Neural crest cell (in vitro differentiated cells): ENCODE measurements at places on chromosomes 6 and 20. TPM values are rescaled to one million over a fixed set of nuclear protein-coding genes. Genes with fewer than 3 reads are reported as not detected.

Gene PARD6B
- 9.5 and 9.8 TPM in 2 replicates for total RNA-seq

DNA sequence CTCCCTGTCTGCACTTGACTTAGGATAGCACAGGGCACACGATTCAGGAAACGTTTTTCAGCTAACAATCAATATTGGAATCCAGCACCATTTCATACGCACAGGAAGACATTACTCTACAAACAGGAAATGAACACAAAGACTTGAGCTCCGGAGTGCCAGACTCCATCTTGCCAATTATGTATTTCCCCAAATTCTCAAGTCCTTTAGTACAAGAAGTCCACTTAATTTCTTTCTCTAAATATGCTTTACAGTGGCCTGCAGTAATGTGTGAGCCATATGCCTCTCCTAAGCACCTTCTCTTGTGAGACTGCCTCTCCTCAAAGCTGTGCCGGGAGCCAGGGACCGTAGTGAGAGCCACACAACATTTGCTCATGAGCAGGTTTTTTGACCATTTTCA lies 168.2 kb downstream of the THBS2 start:
- peaks cover 7% of the 10 kb centered on the region for H3K36me3 ChIP-seq
- no peaks in the 10 kb centered on the region for H3K27me3 ChIP-seq
- no peak overlapping the region for H3K4me3 ChIP-seq
- no peak overlapping the region for H3K27ac ChIP-seq
- no peaks in the 10 kb centered on the region for H3K4me1 ChIP-seq

GRCh38 chr20:47652794-47653193 lies 132.5 kb downstream of the SULF2 start:
- H3K27ac ChIP-seq: no peak overlapping the region
- H3K27me3 ChIP-seq: no peaks in the 10 kb centered on the region
- no peak overlapping the region for H3K4me3 ChIP-seq
- DNase-seq: no peak

- no peaks in the 10 kb centered on the region for H3K27me3 ChIP-seq
- H3K36me3 ChIP-seq: peaks cover 6% of the 10 kb centered on the region
- H3K4me3 ChIP-seq: no peak overlapping the region
- no peaks in the 10 kb centered on the region for H3K4me1 ChIP-seq
- no peak overlapping the region for H3K27ac ChIP-seq
- no peak for DNase-seq
These were observed 19.0 kb downstream of the STX16 start for GRCh38 chr20:58670102-58670501.

Gene VSX1
- 3.8 and 4.2 TPM in 2 replicates for total RNA-seq

Gene DPPA5
- not detected in 2 replicates for total RNA-seq

- no peak overlapping the region for H3K4me3 ChIP-seq
- no peaks in the 10 kb centered on the region for H3K36me3 ChIP-seq
- no peak for DNase-seq
- H3K4me1 ChIP-seq: peaks cover 4% of the 10 kb centered on the region
- H3K27me3 ChIP-seq: no peaks in the 10 kb centered on the region
These were observed 10.6 kb upstream of the MARCKS start for GRCh38 chr6:113846577-113846976.

Gene CST5
- total RNA-seq: not detected in 2 replicates

Gene CGA
- not detected in 2 replicates for total RNA-seq

DNA sequence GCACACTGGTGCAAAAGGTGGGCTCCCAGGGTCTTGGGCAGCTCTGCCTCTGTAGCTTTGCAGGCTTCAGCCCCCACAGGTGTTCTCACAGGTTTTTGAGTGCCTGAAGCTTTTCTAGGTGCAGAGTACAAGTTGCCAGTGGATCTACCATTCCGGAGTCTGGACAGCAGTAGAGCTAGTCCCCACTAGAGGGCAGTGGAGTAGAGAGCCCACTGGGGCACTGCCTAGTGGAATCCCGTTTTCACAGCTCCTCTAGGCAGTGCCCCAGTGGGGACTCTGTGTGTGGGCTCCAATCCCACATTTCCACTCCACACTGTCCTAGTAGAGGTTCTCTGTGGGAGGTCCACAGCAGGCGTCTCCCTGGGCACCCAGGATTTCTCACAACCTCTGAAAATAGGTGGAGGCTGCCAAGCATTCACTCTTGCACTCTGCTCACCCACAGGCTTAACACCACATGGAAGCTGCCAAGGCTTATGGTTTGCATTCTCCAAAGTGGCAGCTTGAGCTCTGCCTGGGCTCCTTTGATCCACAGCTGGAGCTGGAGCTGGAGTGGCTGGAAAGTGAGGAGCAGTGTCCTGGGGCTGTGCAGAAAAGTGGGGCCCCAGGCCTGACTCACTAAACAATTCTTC lies 86.3 kb upstream of the PROKR2 start:
- DNase-seq: peak; percentile 46
- peaks cover 48% of the 10 kb centered on the region for H3K27me3 ChIP-seq
- H3K4me3 ChIP-seq: no peak overlapping the region
- H3K4me1 ChIP-seq: no peaks in the 10 kb centered on the region

- no peak overlapping the region for H3K4me3 ChIP-seq
- peak overlapping the region; percentile 40 for H3K27ac ChIP-seq
- no peaks in the 10 kb centered on the region for H3K36me3 ChIP-seq
- peaks cover 3% of the 10 kb centered on the region for H3K27me3 ChIP-seq
These were observed 261.3 kb downstream of the CDH4 start for GRCh38 chr20:61513124-61514017.

DNA sequence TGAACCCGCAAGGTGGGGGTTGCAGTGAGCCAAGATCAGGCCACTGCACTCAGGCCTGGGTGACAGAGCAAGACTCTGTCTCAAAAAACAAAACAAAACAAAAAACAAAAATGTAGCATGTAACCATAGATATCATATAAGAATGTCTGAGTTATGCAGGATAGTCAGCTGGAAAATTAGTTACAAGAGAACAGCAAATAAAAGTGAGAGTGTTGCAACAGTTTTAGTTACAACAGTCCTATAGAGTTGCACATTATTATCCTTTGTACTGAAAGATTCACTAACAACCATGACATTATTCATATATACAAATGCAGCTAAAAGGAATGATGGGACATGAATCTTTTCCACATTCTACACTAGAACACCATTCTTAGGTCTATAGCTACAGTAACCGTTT lies 16.4 kb downstream of the RNF24 start:
- H3K27me3 ChIP-seq: no peaks in the 10 kb centered on the region
- no peak for DNase-seq
- H3K4me1 ChIP-seq: peaks cover 9% of the 10 kb centered on the region
- no peak overlapping the region for H3K4me3 ChIP-seq
- H3K36me3 ChIP-seq: no peaks in the 10 kb centered on the region
- no peak overlapping the region for H3K27ac ChIP-seq

GRCh38 chr6:110999634-111000270 lies 17.9 kb downstream of the RPF2 start:
- no peaks in the 10 kb centered on the region for H3K4me1 ChIP-seq
- H3K27me3 ChIP-seq: no peaks in the 10 kb centered on the region
- no peak overlapping the region for H3K4me3 ChIP-seq
- H3K27ac ChIP-seq: no peak overlapping the region

GRCh38 chr6:12537389-12537788 lies 179.2 kb upstream of the PHACTR1 start:
- H3K27me3 ChIP-seq: no peaks in the 10 kb centered on the region
- DNase-seq: no peak
- H3K4me3 ChIP-seq: no peak overlapping the region
- no peak overlapping the region for H3K27ac ChIP-seq
- H3K36me3 ChIP-seq: no peaks in the 10 kb centered on the region

GRCh38 chr6:139872665-139873064 lies 498.2 kb upstream of the CITED2 start:
- no peak overlapping the region for H3K4me3 ChIP-seq
- no peaks in the 10 kb centered on the region for H3K27me3 ChIP-seq

GRCh38 chr6:101909366-101909765 lies 515.9 kb downstream of the GRIK2 start:
- DNase-seq: no peak
- H3K4me1 ChIP-seq: peaks cover 10% of the 10 kb centered on the region
- H3K27me3 ChIP-seq: no peaks in the 10 kb centered on the region
- H3K36me3 ChIP-seq: no peaks in the 10 kb centered on the region

Gene LPA
- 0.43 and 0.65 TPM in 2 replicates for total RNA-seq

GRCh38 chr6:45930420-45931040 lies 85.1 kb downstream of the CLIC5 start:
- no peak overlapping the region for H3K4me3 ChIP-seq
- peaks cover 31% of the 10 kb centered on the region for H3K4me1 ChIP-seq
- H3K36me3 ChIP-seq: no peaks in the 10 kb centered on the region
- H3K27ac ChIP-seq: no peak overlapping the region

DNA sequence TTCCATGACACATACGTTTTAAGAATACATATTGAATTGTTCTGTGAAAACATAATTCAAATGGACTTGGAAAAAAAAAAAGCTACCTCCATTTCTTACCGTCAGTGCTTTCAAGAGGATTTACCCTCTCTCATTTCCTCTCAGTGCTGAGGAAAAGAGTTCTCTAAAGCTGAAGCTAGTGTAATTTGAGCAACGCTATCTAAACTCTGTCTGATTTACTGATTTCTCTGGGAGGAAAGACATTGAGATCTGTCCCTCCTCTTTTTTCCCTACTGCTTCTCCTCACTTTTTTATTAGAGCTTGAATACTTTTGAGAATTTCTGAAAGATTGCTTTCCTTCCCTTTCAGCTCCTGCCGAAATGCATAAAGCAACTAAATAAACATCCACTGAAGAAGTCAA lies 41.2 kb upstream of the GRIK2 start:
- no peak for DNase-seq
- peak overlapping the region; percentile 91 for H3K27ac ChIP-seq
- no peaks in the 10 kb centered on the region for H3K36me3 ChIP-seq
- no peaks in the 10 kb centered on the region for H3K27me3 ChIP-seq

Gene CALHM6
- 1.3 and 4.6 TPM in 2 replicates for total RNA-seq

DNA sequence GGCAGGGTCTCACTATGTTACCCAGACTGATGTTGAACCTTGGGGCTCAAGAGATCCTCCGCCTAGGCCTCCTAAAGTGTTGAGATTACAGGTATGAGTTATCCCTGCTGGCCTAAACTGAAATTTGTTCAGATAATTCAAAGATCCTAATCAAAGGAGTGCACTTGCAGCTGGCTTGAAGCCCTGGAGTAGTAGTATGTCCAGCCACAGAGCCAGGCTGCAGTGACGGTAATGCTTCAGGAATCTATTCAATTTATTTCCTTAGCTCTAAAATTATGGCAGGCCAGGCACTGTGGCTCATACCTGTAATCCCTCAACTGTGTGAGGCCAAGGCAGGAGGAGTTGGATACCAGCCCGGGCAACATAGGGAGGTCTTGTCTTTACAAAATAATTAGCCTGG lies 1.4 kb upstream of the DDX43 start:
- no peak overlapping the region for H3K4me3 ChIP-seq
- H3K4me1 ChIP-seq: peaks cover 10% of the 10 kb centered on the region
- H3K36me3 ChIP-seq: no peaks in the 10 kb centered on the region
- H3K27me3 ChIP-seq: peaks cover 20% of the 10 kb centered on the region

Gene SLC35F1
- total RNA-seq: 41.4 and 43.1 TPM in 2 replicates

- H3K36me3 ChIP-seq: no peaks in the 10 kb centered on the region
- H3K4me1 ChIP-seq: no peaks in the 10 kb centered on the region
- H3K4me3 ChIP-seq: no peak overlapping the region
- H3K27me3 ChIP-seq: no peaks in the 10 kb centered on the region
- no peak overlapping the region for H3K27ac ChIP-seq
These were observed 24.5 kb downstream of the TOX2 start for GRCh38 chr20:43938932-43939761.

- H3K36me3 ChIP-seq: no peaks in the 10 kb centered on the region
- H3K4me1 ChIP-seq: no peaks in the 10 kb centered on the region
- no peaks in the 10 kb centered on the region for H3K27me3 ChIP-seq
- H3K4me3 ChIP-seq: no peak overlapping the region
- no peak for DNase-seq
These were observed 24.0 kb upstream of the CLIC5 start for GRCh38 chr6:46039646-46040045.

DNA sequence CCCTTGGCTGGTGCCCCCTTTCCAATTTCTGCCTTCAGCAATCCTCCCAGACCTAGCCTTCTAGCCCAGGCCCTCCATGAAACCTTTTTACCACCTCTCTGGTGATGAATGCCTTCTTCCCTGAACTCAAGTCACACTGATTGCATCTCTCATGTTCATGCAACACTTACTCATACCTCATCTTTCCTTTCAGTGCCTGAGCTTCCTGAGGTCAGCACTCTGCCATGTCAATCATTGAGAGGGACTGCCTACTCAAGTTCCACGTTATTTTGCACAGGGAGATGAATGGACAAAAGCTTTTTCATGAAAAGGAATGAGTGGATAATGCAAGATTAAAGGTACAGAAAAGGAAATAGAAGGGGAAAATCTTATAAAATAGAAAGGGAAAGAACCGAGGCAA lies 60.1 kb upstream of the PLEKHG1 start:
- H3K36me3 ChIP-seq: peaks cover 9% of the 10 kb centered on the region
- H3K27me3 ChIP-seq: no peaks in the 10 kb centered on the region
- no peak for DNase-seq
- H3K4me3 ChIP-seq: no peak overlapping the region
- no peak overlapping the region for H3K27ac ChIP-seq
- H3K4me1 ChIP-seq: peaks cover 25% of the 10 kb centered on the region

Gene SLC35B2
- total RNA-seq: 70.5 and 77.7 TPM in 2 replicates

Gene FAM83C
- not detected in 2 replicates for total RNA-seq

GRCh38 chr6:118774581-118774980 lies 119.4 kb upstream of the ASF1A start:
- no peak overlapping the region for H3K27ac ChIP-seq
- H3K4me3 ChIP-seq: no peak overlapping the region
- no peak for DNase-seq
- H3K27me3 ChIP-seq: no peaks in the 10 kb centered on the region

- no peak overlapping the region for H3K27ac ChIP-seq
- H3K4me1 ChIP-seq: peaks cover 13% of the 10 kb centered on the region
- H3K36me3 ChIP-seq: no peaks in the 10 kb centered on the region
- no peak for DNase-seq
- H3K4me3 ChIP-seq: no peak overlapping the region
These were observed 1.9 kb upstream of the MYLK4 start for GRCh38 chr6:2752477-2753109.

- no peak overlapping the region for H3K27ac ChIP-seq
- H3K27me3 ChIP-seq: no peaks in the 10 kb centered on the region
- no peak for DNase-seq
These were observed 975.8 kb upstream of the DEFB115 start for GRCh38 chr20:30281584-30282197.

DNA sequence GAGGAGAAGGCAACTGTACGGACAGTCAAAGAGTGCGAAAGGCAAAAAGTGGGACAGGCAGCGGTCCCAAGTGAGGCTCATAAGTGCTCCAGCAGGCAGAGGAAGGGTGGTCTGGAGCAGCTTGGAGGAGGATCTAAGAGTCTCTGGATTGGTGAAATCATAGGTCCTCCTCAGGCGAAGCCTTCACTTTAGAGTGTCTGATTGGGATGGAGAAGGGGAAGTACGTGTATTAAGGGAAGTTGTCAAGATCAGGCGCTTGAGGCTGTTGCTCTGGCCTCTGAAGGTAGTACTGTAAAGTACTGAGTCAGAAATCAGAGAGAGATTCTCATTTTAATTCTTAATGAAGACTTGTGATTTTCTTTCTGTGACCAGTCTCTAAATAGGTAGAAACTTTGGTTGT lies 185.6 kb downstream of the KIF16B start:
- no peaks in the 10 kb centered on the region for H3K4me1 ChIP-seq
- no peak overlapping the region for H3K4me3 ChIP-seq
- no peak overlapping the region for H3K27ac ChIP-seq
- H3K27me3 ChIP-seq: no peaks in the 10 kb centered on the region
- DNase-seq: no peak

Gene FOXC1
- 1.7 and 1.8 TPM in 2 replicates for total RNA-seq

Gene SPDEF
- 0.12 TPM in 1 of 2 replicates, not detected in the other for total RNA-seq

Gene IL20RA
- total RNA-seq: not detected in 2 replicates
